ENCODE measurements at places on chromosomes 11 and 22.

DNA sequence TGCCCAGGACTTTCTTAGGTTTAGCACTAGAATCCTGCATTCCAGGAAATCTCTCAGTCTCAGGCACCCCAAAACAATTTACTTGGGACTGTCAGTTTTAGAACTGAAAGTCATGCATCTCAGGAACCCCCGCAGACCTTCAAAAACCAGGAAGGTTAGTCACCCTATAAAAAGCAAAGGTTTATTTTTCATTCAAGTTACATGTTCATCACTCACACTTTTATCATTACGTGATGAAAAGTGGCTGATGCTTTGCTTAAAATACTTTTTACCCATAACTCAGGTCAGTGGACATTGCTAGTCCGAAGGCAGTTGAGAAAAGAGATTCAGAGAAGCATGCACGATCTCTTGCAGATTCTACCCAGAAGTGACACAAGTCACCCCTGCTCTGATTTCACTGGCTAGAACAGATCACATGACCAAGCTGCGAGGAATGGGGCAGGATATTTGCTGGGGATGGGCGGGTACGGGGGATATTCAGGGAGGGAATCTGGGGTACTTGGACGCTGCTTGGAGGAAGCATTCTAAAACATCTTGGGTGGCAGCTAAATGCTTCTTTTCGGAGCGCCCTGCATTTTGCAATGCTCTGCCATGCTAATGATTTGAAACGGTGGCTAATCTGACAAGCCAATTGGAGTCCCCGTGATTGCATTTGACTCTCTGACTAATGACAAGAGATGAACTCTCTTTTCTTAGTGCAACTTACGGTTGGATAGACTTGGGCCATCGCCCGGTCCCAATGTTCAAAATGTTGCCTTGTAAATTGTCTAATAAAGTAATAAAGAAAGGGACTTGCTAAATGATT, 110.2 kb downstream of the MIAT start:
- no peak for DNase-seq

DNA sequence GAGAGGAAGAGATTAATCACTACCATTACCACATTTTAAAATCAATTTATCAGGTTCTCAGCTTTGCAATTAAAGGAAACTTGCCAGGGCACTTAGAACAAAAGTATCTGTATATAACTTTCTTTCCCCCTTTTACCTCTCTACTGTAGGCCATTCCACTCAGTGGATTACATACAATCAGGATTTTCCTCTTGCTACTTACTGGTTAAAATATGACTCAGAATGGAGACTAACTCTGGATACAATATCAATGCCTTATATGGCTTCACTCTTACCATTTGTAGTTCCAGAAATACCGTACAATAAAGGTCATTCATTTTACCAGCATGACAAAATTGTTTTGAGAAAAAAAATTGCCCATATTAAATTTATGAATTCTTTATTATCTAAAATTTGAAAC, 706.8 kb downstream of the KCNA4 start:
- DNase-seq, result no peak

- no peak for DNase-seq
These were observed 17.6 kb upstream of the MGAT3 start for GRCh38 chr22:39439170-39439569.

- DNase-seq, result no peak
These were observed 430.3 kb downstream of the AASDHPPT start for GRCh38 chr11:106507645-106508306.

DNA sequence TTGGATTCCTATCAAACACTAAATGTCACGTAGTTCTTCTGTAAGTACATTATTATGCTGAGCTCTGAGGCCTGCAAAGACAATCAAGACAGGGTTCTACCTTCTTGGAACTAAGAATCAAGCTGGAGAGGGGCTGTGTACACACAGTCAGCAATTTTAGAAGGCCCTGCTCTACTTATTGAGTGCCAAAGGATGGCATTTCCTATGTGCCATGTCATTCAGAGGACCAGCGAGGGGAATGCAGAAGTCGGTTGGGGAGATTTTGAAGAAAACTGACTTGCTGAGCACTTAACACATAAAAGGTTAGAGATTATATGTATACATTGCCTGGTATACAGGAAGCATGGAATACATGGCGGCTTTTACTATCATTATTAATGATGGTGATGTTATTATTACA, 5.3 kb downstream of the SLC37A2 start:
- DNase-seq, result no peak

Measured in NCI-H748 treated with DMSO at 0.1 percent for 48 hours (cell line).